ENCODE measurements at places on chromosomes 2 and 18. TPM values are rescaled to one million over a fixed set of nuclear protein-coding genes. Genes with fewer than 3 reads are reported as not detected.

GRCh38 chr2:5740053-5740452 is 47.9 kb downstream of the SOX11 start:
- no peak for DNase-seq

DNA sequence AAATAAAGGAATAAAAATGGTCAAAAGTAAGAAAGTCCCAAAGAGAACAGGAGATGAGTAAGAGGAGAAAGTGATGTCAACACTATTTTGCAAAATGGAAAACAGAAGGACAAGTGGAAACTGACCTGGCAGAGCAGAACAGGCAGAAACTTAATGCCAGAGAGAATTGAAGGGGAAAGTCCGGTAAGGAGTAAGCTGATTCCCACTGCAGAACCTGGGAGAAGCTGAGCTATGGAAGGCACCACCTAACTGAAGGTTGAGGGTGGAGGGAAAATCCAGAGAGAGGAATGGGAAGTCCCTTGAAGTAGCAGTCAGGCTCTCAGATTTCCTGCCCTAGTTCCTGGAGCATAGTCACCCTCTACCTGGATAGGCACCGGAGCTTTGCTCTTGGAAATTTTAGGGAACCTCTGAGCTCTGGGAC is 59.8 kb downstream of the MOGAT1 start:
- DNase-seq = no peak

The PJVK gene
- total RNA-seq = 8.9 TPM

DNA sequence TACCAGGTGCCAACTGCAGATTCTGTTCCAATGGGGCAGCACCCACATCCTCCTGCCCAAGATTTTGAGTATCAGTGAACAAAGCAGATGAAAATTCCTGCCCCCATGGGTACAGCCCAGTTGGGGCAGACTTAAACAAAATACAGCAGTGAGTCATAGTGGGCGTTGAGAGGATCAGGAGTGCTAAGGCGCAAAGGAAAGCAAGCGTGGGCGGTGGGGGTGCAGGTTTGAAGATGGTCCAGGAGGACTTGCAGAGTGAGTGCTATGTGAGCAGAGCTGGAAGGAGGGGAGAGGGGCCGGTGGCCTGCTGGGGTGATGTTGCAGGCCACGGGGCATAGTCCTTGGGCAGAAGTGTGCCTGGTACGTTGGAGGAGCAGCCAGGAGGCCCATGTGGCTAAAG is 24.7 kb downstream of the STEAP3 start:
- no peak for DNase-seq

DNA sequence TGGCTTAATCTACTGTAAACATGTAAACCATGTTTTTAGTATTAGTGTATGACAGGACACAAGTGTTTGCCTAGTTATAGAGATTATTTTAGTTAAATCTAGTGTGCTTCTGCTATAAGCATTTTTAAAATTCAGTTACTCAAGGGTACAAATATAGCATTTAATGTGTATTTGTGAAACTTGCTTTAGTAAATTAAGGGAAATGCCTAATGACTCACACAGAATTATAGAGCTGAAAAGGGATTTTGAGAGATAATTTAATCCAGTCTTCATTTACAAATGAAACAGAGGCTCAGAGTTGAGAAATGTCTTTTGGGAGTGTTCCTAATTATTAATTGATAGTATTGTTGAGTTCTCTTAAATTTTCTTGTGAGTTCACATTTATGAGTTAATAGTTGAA is 8.2 kb downstream of the ACTR3 start:
- no peak for DNase-seq

DNA sequence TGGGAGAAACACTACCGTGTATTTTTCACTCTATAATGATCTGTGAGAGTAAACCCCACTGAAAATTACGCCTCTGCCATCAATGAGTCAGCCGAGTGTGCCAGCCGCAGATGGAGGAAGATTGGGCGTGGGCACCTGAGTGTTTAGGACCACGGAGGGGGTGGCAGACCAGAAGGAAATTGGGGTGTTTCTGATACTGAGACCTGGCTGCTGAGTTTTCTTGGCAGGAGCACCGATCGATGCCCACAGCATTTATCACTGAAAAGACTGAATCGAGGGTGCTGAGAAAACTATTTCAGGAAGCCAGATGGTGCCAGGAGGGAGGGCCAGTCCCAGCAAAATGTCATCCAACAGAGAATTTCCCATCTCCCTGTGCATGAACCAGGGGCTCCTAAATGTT is 91.9 kb upstream of the TPO start:
- DNase-seq = no peak

GRCh38 chr2:214185546-214185945 is 225.3 kb upstream of the VWC2L start:
- no peak for DNase-seq

DNA sequence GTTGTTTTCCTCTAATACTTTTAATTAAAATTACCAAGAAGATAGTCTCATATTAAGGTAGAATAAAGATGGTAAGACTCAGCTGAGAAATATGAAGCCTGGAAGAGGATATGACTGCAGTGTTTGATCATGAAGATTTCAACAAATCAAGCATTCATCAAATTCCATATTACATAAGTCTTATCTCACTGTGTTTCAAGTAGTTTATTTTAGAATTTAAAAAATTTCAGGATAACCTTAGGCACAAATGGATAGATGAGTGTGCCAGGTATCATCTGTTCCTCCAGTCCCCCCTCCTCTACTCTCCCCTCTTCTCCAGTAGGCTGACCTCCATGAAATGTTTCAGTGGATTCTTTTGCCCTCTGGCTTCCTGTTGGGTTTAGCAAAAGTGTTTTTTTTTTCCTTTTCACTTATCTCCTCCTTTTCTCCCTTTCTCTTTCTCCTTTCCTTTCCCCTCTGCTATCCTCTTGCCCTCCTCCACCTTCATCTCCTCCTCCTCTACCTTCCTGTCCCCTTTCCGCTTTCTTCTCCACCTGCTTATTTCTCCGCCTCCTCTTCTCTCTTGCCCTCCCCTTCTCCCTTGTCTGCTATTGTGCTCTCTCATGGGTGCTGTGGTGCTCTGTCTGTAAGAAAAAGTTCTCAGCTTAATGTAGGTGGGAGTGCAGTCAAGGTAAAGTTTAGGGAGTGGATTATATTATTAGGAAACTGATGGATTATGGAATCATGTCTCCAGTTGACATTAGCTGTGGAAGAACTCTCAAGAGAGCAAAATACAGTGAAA is 72.8 kb downstream of the ABI2 start:
- DNase-seq = no peak

- DNase-seq = no peak
Measured at GRCh38 chr2:197233473-197233872, 77.1 kb downstream of the ANKRD44 start.

DNA sequence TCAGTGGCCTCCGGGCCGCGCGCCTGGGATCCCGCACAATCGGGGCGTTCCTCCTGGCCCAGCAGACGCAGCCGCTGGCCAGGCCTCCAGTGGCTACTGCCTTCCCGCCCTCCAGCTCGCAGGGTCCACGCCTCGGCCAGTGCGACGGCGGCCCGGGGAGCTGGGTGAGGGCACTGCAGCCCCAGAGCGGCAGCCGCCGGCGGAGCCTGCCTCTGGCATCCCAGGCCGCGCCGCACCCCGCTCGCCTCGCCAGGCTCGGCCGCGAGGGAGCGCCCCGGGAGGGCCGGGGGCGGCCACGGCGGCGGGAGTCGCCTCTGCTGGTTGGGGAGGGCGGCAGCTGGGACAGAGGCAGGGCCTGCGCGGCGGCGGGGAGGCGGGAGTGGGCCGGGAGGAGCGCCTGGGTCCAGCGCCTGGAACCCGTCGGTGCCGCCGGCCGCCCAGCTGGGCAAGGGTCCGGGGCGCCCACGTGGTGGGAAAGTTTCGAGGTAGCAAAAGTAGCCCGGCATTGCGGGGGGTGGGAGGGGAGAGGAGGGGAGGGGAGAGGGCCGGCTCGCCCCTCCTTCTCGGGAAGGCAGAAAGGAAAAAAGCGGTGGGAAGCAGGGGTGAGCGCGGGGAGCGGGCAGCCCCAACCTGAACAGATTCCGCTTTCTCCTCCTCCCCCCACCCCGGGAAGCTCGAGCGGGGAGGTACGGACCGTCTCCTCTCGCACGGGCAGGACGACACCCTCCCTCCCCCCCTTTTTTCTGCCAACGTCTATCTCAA is 1.5 kb upstream of the INHBB start:
- no peak for DNase-seq

The ASXL3 gene
- total RNA-seq = not detected

The FTCDNL1 gene
- 0.94 TPM for total RNA-seq

- no peak for DNase-seq
Measured at GRCh38 chr2:202541137-202541536, 93.6 kb upstream of the FAM117B start.

The NDUFV2 gene
- 88.7 TPM for total RNA-seq

DNA sequence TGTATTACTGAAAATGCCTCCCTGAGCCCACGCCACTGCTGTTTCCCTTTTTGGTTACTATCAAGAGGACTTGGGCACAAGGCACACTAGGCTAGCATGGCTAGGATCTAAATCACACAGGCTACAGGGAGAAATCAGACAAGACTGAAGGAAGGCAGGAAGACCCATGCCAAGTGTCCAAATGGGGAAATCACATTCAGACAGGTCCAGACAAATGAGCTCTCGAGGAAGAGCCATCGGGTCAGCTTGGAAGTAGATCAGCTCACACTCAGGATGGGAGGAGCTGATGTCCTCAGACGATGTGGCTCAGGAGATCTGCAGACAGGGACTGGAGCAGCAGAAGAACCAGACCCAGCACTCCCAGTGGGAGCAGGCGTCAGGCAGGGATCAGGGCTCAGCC is 113.2 kb downstream of the COL6A3 start:
- DNase-seq = no peak

DNA sequence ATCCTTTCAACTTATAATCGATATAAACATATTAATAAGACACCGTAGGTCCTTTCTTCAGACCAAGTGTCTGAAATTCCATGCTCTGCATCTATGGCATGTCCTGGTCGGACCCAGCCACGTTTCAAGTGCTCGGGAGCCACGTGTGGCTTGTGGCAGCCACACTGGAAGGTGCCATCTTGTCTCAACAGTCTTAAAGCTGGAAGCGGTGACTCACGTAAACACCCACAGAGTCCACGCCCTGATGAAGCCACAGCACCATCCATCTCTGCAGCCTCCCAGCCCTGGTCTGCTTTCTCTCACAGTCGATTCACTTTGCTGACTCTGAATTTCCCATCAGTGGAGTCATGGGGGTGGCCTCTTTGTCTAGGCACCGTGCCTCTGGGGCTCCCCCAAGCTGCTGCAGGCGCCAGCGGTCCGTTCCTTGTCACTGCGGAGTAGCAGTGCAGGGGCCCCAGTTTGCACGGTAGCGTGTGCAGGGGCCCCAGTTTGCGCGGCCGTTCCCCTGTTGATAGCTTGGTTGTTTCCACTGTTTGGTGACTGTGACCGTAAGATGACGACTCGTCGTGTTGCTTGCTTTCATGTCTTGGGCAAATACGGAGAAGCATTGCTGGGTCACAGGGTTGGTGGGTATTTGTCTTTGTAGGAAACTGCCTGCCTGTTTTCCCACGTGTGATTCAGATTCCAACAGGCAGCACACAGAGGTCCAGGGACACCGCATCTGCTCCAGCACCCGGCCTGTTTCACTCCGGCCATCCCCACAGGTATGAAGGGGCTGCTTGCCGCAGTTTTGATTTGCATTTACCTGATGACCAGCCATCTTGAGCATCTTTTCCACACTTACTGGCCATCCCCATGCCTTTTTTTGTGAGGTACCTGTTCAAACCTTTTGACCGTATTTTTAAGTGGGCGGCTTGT is 240.3 kb downstream of the HDAC4 start:
- DNase-seq = no peak

GRCh38 chr2:9983401-9984216 is 32.1 kb downstream of the GRHL1 start:
- DNase-seq = no peak

DNA sequence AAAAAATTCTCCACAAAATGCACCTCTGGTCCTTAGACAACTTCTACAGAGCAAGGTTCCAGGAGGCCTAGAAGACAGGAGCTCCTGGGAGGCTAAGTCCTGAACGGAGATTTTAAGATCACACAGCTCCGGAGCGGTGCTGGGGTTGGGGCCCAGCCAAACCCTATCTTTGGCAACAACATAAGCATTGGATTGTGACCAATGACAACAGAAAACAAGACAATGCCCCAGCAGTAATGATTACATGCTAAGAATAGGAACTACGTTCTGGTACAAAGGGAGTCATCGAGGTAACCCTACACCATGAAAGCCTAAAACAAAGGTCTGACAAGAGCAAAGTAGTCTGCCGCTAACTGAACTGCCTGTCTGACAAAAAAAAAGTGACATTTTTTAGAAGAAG is 171.2 kb downstream of the CMPK2 start:
- DNase-seq = no peak

DNA sequence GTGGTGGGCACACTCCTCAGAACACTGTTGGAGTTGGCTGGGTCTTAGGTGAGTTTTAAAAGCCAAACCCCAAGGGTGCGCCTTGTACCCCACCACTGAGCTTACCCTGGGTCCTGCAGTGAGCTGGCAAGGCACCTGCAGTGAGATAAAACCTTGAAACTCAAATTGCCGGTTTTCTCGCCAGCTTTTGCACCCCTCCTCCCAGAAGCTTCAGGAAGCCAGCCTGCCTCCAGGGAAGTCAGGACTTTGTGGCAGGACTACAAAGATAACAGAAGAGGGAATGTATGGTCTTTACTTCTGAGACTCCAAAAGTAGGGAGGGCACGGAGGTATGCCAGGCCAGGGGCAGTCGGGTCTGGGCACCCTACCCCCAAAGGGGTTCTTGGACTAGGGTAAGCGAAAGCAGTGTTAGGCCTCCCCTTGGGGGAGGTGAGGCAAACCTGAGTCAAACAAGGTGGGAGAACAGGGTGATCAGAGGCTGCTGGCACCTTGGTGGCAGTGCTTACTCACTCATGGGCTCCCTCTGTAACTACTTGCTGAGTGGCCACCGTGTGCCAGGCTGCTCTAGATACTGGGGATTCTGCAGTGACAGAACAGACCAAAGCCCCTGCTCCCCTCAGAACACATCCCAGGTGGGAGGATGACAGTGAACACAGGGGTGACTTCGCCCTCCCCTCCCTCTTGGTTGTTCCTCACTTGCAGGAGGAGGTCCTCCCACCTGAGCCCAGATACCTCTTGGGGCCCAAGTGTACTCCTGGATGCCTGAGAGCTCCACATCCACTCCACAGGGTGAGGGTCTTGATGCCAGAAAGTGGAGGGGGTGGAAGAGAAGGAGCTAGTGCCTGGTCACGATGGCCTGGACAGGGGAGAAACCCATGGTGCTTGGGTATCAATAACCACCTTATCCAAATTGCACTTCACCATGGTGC is 69.3 kb upstream of the RGPD5 start:
- no peak for DNase-seq

All from Karpas-422 (cell line).